ENCODE measurements at places on chromosomes 7 and 10.

- peak; percentile 56 for ATAC-seq
Observed at GRCh38 chr10:80144067-80144695, 11.7 kb downstream of the PLAC9 start.

- ATAC-seq = no peak
Observed at GRCh38 chr7:139936760-139937310, 107.8 kb downstream of the TBXAS1 start.

- no peak for ATAC-seq
Observed at GRCh38 chr10:100104300-100104699, 22.6 kb upstream of the CPN1 start.

- no peak for ATAC-seq
Observed at GRCh38 chr10:42744134-42744701, 38.4 kb upstream of the BMS1 start.

- no peak for ATAC-seq
Observed at GRCh38 chr10:22537810-22538209, 176.6 kb downstream of the PIP4K2A start.

- no peak for ATAC-seq
Observed at GRCh38 chr10:114335614-114336013, 68.7 kb downstream of the AFAP1L2 start.

GRCh38 chr7:156480671-156481070 is 159.9 kb upstream of the RNF32 start:
- no peak for ATAC-seq

GRCh38 chr7:138127996-138128395 is 51.7 kb downstream of the AKR1D1 start:
- ATAC-seq = no peak

DNA sequence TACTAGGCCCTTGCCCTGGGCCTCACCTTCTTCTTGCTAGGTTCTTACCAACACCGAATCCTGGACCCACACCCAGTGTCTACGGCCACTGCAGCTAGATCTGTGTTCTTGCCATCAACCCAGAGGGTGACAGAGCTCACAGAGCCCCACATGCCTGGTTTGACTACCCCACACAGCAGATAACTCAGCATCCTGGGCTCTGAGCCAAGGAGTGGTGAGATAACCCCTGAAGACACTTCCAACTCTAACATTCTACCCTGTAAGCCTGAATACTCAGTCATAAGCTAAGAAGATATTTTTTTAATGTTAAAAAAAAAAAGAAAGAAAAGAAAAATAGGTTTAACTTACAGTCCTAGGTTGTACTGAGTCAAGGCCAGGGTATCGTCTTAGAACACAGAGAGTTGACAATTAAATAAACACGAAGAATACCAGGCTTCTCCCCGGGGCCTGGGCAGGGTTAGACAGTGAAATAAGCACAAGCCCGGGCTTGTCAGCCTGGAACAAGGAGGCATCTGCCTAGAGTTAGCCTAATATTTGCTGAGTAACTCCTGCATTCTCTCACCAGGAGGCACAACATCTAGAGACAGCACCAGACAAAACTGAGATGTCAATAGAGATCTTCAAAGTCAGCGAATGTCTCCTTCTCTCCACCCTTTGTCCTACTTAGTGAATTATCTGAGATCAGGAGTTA is 556.5 kb upstream of the LRRN3 start:
- no peak for ATAC-seq

- ATAC-seq = no peak
Observed at GRCh38 chr10:75739414-75740143, 308.2 kb downstream of the LRMDA start.

DNA sequence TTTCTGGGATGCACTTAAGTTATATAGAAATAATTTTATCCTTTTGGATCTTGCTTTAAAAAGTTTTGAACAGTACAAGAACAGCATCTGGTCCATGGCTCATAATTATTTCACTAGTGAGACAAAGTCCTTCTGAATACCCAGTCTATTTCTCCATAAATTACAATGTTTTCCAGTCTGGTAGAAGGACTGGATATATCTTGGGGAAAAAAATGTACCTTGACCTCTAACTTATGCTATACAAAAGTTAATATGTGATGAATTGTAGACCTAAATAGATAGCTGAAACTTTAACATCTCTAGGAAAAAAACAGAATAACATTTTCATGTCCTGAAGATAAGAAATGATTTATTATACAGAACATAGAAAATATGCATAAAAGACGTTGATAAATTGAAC is 88.5 kb downstream of the PPP1R9A start:
- ATAC-seq = no peak

DNA sequence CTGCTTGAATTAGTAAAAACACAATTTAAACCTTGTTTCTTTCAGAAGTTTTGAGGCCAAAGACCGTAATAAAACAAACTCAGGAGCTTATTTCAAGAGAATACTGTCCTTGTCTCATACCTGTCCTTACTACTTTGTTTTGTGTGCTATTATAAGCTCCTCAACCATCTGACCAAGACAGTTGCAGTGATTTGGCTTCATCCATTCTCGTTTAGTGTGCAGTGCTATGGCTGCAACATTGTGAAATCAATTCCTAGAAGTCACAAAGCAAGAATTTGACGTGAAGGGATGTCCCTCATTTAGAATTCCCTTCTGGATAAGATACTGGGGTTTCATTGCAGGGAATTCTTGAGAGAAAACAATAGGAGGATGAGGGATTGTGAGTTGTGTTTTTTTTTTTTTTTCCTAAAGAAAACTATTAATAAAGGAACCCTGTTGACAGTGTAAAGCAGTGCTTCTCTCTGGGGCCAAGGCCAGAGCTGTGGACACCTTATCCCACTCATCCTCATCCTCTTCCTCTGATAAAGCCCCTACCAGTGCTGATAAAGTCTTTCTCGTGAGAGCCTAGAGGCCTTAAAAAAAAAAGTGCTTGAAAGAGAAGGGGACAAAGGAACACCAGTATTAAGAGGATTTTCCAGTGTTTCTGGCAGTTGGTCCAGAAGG is at the start of gene OIT3:
TSS of gene OIT3 (plus strand) at position 604 of the 663 bp plus-strand sequence. CDS start 60 bp downstream, outside the sequence.
- ATAC-seq = no peak

GRCh38 chr10:121531076-121531829 is 67.0 kb downstream of the FGFR2 start:
- no peak for ATAC-seq

GRCh38 chr7:27097686-27098577 is 2.1 kb upstream of the HOXA1 start:
- ATAC-seq = no peak

DNA sequence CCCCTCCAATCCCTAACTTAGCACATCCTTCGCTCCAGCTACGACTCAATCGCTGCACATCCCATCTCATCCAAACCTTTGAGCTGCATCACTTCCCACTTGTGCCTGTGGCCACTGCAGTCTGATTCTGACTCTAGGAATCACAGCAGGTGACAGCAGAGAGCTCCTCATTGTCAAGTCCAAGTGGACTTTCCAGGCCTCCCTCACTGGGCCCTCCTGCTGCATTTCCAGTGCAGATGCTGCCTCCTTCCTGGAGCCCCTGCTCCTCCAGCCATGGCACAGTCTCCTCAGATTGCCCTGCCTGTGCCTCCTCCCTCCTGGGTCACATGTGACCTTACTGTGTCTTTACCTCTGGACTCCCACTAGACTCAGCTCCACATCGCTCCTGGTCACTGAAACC is 157.3 kb downstream of the USP6NL start:
- no peak for ATAC-seq

DNA sequence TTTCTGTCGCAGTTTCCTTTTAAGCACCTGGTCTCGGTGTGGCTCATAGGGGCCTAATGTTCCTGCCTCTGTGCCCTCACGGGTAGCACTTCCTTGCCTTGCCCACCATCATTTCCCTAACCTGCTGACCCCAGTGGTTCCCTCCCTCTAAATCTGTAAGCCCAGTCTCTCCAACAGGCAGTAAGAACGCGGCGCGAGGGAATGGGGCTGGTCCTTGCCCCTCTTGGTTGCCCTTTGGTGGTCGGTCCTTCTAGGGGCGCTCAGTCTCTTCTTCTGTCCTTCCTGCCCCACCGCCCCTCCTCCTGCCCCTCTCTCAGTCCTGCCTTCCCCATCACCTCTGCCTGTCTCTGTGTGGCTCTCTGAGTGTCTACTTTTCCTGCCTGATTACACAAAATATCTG is 21.2 kb downstream of the EMX2 start:
- no peak for ATAC-seq

DNA sequence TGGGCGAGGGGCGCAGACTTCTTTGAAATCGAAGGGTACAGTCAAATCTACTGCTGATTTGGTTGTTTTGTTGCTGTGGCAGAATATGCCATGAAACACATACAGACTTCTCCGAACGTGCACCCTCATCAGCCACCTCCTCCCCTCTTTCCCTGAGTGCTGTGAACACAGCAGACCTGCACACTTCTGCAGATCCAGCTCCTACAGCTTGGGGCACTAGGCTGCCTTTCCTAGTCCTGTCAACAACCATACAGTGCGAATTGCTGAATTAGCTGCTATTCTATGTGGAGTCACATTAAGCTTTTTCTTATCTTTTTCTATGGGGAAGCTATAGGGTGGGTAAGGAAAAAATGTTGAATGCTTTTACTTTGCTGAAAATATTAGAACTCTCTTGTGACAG is 57.5 kb downstream of the COL17A1 start:
- ATAC-seq = peak; percentile 79

DNA sequence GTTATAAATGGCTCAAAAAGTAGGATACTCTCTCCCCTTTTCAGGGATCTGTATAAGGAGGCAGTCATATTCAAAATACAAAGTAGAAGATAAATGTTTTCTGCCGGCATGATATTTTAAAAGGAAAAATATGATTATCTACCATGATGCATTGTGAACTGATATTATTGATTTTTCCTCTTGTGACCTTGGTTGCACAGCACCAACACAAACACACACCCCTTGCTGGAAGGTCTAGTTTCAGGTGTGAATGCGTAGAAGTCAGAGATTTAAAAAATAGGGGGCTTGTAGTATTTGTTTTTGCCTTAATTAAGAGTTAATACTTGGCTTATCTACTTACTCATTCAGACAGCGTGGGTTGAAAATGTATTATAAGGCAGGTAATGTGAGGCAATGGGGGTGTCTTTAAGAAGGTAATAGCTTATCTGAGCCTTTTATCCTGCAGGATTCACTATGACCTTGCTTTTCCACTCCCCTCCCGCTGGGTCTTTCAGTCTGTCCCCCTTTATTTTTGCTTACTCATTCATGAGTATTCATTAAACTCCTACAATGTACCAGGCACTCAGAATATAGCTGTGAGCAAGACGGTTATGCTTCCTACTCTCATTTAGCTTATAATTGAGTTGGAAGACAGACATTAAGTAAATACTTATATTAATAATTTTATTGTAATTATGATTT is 390.6 kb downstream of the SDK1 start:
- ATAC-seq = no peak

DNA sequence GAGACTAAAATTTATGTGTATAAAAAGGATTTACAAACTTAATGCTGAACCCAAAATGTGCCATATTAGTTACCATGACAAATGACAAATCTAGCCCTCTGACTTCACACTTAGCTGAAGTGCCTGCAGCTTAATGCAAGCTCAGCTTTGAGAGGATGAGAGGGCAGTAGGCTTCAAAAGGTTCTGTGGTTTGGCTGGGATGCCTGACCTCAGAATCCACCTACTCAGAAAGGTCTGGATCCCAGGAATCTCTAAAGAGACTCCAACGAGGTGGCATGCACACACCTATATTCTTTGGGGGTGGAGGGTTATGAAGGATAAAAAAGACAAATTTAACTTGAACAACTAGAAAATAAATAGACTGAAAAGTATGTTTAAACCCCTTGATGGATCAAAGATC is 213.4 kb downstream of the TAX1BP1 start:
- ATAC-seq = no peak

- no peak for ATAC-seq
Observed at GRCh38 chr7:106031300-106032035, 68.4 kb downstream of the CDHR3 start.

DNA sequence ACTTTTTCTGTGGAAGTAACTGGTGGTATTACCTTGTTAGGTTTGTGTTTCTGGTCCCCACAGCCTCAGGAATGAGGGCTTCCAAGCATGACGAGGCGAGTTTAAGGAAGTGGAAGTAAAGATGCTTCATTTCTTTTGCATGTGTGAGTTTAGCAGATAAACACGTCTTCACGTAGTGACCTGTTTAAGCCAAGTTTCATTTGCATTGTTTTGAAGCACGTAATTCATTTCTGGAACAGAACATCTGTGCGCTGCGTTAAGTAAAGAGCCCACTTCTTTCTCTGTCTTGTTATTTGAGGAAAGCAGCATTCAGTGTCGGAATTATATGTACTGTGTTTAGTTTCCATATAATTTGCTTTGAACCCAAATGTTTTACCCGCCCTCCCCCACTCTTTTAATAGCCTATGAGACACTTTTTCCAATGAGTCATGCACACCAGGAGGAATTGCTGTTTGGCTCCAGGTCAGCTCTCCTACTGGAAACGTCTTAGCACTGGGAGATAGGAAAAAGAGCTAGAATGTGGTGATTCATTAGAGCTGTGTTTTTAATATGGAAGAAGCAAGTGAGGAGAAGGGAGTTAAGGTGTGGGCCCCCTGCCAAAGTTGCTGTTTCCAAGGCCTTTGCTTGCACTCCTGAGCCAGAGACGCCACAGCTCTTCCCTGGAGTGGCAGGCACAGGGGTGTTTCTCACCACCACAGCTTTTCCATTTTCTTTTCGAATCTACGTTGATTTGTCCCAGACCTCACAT is 36.7 kb downstream of the BTBD16 start:
- ATAC-seq = no peak

- no peak for ATAC-seq
Observed at GRCh38 chr7:64997927-64998391, 7.1 kb upstream of the ZNF117 start.

DNA sequence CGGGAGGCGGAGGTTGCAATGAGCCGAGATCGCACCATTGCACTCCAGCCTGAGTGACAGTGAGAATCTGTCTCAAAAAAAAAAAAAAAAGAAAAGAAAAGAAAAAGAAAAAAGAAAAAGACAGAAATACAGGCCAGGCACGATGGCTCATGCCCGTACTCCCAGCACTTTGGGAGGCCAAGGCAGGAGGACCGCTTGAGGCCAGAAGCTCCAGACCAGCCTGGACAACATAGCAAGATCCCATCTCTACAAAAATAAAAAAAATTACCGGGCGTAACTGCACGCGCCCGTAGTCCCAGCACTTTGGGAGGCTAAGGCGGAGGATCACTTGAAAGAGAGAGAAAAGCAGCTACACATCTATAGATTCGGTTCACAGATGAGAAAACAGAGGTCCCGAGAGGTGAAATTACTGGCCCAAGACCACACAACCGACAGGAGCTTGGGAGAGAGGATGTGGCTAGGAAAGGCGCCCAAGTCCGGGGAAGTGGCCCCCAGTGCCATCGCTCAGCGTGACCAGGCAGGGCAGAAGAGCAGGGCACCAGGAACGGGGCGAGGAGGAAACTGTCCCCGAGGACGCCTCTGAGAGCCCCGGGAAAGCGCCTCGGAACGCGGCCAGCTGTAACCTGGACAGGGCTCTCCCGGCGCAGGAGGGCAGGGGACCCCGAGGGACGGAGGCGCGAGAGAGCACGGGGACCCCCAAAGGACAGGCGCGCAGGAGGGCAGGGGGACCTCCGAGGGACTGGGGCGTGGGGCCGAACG is 612 bp downstream of the SNX8 start:
- no peak for ATAC-seq

DNA sequence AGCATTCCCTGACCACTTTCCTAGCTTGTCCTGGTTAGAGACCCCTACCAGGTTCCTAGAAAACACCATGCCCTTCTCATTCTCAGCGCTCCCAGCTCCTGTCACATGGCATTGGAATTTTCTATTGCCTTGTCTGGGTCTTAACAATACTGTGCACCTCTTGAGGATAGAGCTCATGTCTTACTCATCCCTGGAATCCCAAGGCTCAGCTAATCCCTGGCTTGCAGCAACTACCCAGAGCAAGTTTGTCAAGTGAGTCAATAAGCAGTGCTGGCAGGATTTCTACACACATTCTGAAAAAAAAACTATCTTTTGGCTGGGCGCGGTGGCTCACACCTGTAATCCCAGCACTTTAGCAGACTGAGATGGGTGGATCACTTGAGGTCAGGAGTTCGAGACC is 11.7 kb upstream of the PRDX3 start:
- ATAC-seq = no peak

All from activated CD4-positive, CD25-positive, alpha-beta regulatory T cell treated with anti-CD3 and anti-CD28 coated beads, Interleukin-2, amount 50 U/mL, for 24 hours (primary cell).